AG08395 (cell line): ENCODE measurements at places on chromosomes 3 and 15.
A peak's percentile ranks its signal among the peaks of the same experiment; 100 is the strongest.

- peak; percentile 86 for DNase-seq
Measured at GRCh38 chr3:123489400-123490004, 40.6 kb upstream of the ADCY5 start.

GRCh38 chr3:81741216-81741615 is 20.2 kb downstream of the GBE1 start:
- DNase-seq: peak; percentile 25

DNA sequence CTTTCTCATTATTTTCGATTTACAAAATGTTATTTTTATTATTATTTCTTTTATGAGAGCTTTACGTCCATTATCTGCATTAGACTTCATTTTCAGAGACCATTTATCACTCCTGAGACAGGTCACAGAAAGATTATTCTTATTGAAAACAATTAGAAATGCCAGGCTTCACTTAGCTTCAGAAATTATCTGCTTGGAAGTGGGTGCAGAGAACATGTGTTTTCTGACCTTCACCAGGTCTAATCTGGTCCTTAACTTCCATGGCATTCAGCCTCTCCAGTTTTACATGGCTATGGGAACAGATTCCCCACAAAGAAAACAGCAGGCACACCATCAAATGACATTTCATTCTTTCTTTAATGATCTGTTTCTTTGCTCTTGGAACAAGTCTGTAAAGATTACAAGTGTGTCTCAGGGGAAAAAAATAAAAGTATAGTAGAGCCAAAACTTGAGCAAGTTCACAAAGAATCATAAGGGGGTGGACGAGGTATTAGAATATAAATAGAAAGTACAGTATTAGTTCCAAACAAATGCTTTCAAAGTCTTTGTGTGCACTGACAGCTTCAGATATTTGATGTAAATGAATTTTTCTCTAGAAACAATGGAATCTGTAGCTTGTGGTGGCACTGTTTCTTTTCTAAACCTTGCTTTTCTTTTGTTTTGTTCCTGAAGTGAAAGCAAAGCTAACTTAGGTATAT is 294.2 kb upstream of the MEIS2 start:
- no peak for DNase-seq

DNA sequence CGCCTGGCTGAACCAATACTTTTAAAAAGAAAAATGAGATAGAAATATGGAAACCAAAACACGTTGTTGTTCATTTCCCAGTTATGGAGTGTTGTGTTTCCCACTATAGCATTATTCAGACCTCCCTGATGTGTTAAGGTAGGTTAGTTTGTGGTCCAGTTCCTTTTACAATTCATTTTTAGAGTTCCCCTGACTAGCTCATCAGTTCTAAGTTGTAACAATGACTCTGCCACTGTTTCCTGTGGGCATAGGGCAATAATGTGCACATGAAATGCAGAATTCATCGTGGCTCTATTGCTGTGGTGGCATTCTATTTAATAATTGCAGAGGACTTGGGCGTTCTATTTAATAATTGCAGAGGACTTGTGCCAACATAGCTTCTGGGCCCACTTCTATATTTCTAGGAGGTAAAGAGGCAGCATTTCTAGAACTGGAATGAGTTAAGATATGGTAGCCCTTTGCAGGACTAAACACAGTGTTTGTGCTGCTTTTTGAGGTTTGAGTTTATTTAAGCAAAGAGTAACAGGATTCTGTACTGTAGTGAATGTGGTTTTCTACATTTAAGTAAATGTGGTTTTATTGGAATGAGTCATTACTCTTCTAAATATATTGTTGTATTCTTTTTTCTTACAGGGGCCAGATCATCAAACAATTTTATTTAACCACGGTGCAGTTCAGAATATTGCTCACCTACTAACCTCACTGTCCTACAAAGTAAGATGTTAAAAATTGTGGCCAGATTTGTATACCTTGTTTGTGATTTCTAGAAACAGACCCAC is 47.5 kb downstream of the ARMC8 start:
- no peak for DNase-seq

- no peak for DNase-seq
Measured at GRCh38 chr15:101428758-101429157, 60.7 kb downstream of the PCSK6 start.

DNA sequence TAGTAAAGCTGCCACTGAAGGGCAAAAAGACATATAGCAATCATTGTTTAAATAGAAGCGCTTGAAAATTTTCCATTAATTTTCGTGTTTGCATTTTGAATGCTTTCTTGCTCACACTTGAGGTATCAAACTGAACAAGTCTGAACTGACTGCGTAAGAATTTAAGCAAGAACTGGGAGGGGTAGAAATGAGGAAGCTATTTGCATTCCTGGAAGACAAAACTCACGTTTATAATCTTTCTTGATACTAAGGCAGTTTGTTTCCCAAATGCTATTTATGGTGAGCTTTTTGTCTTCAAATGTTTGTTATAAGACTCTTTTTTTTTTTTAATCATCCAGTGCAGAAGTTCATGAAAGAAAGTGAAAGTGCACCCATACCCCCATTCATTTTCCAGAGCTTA is 499.8 kb upstream of the TPRG1 start:
- no peak for DNase-seq

GRCh38 chr3:22959593-22959992 is 243.5 kb upstream of the UBE2E2 start:
- no peak for DNase-seq

- no peak for DNase-seq
Measured at GRCh38 chr3:90010341-90010740, 902.9 kb downstream of the EPHA3 start.

- no peak for DNase-seq
Measured at GRCh38 chr15:89088605-89089315, 504 bp downstream of the ABHD2 start.
